T-helper 17 cell (primary cell): ENCODE measurements at places on chromosomes 2 and 18.

- no peak for DNase-seq
These were observed 5.2 kb upstream of the PDE1A start for GRCh38 chr2:182432051-182432450.

GRCh38 chr18:23735021-23735464, 45.8 kb downstream of the LAMA3 start:
- DNase-seq, result no peak

DNA sequence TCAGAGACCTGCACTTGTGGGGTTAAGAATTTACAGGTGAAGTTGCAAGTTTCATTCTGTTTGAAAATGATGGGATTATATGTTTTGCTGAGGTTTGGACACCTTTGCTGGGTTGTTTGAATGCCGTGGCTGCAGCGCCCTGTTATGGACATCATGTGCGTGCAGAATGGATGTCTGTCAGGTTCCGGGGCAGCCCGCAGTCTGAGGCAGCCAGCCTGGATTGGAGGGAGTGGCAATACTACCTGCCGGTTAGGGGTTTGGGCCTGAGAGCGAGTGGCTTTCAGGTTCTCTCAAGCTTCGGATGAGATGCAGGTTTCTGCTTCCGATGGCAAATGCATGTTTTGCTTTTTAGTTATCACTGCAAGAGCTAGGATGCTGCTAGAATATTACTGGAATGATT, 1.1 kb downstream of the CASP8 start:
- peak; percentile 30 for DNase-seq

- no peak for DNase-seq
These were observed 10.1 kb downstream of the IL37 start for GRCh38 chr2:112920923-112921532.

GRCh38 chr2:78977661-78978145, 47.8 kb upstream of the REG3G start:
- no peak for DNase-seq

DNA sequence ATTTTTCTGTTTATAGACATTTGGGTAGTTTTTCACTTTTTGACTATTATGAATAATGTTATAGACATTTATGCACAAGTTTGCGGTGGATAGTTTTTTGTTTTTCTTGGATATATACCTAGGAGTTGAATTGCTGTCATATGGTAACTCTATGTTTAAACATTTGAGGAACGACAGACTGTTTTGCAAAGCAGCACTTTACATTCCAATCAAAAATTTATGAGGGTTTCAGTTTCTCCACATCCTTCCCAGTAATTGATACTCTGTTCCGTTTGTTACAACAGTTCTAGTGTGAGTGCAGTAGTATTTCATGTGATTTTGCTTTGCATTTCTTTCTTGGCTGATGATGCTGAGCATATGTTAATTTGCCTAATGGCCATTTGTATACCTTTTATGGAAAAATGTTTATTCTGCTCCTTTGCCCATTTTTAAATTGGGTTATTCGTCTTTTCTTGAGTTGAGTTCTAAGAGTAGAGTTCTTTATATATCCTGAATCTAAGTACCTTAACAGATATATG, 617.3 kb upstream of the LRATD1 start:
- no peak for DNase-seq

DNA sequence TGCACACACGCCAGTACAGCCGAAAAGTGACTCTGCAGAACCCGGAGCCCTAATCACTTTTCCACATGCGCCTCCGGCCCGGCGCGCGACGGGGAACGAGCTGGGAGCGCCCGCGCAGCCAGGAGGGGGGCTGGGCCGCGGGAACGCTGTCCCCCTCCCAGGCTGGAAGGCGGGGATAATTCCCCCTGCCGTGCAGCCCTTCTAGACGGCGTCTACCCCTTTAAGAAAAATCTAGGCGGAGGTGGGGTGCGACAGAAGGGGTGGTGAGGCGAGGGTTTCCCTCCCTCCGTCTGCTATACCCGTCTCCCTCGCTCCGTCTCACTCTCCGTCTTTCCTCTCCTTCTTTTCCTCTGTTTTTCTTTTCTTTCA, 2.4 kb downstream of the CYP26B1 start:
- DNase-seq, result no peak

DNA sequence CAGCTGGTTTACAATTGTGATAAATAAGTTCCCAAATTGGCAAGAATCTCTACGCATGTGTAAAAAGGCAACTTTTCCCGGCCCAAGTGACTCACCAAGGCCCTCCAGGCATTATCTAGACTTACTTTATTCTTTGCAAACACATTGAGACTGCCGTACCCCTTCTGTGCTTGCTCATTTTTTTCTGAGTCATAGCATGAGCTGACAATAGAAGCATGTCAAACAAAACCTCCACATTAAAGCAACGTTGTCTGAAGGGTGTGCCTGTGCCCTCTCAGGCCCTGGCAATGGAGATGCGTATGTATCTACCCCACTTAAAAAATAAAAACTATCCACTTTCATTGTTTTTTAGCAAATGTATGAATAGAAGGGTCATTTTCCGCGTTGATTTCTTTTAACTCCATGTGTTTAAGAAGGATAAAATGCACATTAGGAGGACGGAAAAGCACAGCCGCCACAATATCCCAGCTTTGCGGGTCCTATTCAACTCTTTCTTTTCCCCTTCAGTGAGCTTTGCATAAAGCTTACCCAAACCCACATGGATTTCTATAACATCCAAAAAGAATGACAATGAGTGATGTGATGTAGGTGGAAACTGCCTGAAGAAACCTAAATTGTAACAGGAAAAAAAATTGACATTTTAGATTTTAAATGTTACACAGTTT, 298.2 kb downstream of the CDCA7 start:
- DNase-seq, result no peak

DNA sequence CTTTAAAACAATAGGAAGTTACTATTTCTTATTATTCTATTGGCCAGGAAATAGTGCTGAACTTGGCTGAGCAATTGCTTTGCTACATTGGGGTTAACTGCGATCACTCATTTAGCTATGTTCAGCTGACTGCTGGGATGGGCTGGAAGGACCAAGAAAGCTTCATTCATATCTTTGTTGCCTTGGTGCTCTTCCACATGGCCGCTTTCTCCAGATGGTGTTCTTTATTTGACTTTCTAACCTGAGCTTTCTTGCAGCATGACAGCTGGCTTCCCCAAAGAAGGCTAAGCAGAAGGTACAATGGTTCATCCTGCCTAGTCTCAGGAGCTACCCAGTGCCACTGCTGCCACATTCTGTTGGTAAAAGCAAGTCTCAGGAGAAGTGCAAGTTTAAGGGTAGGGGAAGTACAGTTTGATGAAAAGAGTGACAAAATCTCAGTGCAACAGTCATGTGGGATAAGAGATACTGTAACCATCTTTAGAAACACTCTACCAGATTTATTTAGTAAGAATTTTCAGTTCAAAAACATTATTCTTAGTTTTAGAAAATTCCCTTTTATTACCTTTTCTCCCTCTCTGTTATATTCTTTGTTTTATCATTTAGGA, 180.6 kb upstream of the RBMS1 start:
- DNase-seq, result no peak

DNA sequence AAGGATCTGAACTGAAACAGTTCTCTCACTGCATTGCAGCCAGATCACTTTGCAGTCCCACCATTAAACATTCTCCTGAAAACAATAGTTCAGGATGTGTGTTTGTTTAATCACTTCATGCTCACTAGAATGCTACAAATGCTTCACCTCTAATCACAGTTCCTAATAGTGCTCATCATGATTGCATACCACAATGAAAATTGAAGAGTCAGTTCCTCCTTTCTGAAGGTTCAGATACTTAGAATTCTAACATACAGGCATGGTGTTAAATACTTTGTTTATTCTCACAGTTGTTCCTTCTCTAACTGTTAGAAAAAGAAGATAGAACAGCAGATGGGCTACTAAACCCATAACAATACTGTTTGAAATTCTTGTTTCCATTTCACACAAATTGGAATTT, 622.3 kb upstream of the ACVR2A start:
- no peak for DNase-seq

- no peak for DNase-seq
These were observed 8.3 kb downstream of the WNT6 start for GRCh38 chr2:218867900-218868299.

DNA sequence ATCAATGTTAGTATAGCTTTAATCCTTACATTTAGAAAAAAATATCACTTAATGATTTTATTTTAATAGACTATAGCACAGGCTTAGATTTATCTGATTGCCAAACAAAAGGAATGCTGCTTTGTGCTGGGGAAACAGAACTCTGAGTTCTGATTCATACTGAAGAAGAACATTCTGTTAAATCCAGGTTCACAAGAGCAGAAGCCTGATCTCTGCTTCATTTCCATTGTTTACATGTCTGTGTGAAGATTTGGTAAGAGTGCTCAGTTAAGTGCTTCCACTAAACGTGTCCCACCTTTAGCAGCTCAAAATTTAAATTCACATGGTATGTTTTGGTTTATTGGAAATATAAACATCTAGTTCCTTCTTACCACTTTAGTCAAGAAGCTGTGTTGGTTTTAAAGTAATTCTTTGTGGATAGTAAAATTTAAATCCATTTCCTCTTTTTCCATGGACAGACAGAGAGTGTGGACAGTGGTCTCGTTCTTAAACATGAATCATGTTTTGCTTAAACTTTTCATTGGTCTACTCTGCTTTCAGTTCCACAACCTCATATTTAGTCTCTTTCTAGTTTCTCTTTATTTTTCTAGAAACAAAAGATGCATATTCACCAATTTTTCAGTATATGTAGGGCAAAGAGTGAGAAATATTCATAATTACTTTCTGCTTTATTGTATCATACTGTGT, 59.1 kb downstream of the NYAP2 start:
- no peak for DNase-seq

GRCh38 chr2:188523919-188524318, 232.2 kb downstream of the GULP1 start:
- no peak for DNase-seq

DNA sequence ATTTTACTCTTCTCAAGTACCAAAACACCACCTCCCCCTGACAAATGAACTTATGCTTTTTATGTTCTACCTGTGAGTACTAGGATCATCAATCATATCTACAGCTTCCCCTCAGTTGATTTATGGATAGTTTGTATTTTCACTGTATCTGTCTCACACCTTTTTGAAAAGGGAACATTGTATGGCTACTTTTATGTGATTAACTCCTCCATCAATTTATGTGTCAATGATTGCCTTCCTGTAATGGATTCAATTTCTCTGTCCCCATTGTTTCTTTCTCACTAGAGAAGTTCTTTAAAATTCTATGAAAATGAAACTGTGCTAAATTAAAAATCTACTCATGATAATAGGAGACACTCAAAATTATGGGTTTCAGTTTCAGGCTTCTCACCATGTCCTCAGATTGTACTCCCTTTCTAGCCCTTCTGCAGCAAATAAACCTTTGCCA, 935.0 kb downstream of the TRIB2 start:
- no peak for DNase-seq

DNA sequence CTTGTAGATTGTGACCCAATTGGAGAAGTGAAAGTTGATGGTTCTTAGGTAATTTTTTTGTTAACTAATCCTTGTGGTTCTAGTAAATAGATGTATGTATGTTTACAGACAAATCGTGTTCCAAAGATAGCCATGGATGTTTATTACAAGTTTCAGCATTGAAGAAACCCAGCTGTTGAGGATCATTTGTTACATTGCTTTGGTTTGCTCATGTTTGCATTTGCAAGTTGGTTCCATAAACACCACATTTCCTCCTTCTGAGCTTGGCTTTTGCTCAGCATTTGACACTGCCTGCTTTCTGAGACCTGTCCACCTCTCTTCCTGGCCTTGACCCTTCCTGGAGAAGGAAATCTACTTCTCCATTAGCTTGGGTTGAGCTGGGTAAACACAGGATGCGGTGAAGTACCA, 1.8 kb upstream of the CCDC68 start:
- no peak for DNase-seq

GRCh38 chr2:205358351-205358815, 323.9 kb upstream of the NRP2 start:
- DNase-seq, result no peak

- no peak for DNase-seq
These were observed 3.9 kb upstream of the TRIB2 start for GRCh38 chr2:12712881-12713280.

- no peak for DNase-seq
These were observed 68.6 kb upstream of the PELI1 start for GRCh38 chr2:64212801-64213321.

DNA sequence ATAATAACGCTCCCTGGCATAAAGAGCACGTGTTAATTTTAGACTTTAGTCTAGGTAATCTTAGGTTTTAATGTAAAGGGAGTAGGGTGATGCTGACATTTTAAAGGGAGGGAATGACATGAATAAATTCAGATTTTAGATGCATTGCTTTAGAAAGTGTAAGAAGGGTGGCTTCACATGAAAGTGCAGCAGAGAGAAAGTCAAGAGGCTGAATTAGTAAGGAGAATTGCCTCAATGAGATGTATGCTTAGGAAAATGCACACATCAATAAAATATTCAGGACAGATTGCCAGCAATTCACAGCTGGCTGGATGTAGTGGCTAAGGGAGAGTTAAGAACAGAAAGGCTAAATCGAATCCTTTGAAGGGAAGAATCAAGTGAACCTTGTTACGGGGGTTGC, 165.5 kb upstream of the CDH19 start:
- DNase-seq, result no peak

- DNase-seq, result no peak
These were observed 128.8 kb downstream of the ATL2 start for GRCh38 chr2:38248255-38248654.

GRCh38 chr2:127763776-127764175, 47.2 kb downstream of the WDR33 start:
- DNase-seq, result no peak
